ENCODE measurements at places on chromosomes 4 and X.

DNA sequence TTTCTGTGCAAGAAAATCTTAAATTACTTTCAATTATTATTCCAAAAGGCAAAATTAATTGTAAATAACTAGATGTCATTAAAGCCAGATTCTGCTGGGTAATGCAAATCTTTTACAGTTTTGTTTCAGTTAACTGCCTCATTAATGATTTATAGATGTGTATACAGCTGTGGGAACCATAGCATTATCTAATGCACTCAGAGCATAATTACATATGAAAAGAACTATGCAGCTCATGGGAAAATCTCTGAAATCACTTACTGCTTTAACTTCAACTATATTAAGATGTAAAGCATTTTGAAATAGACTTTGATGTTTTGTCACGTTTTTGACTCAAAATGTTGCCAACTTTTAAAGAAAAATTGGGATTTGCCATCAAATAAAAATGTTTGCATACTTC, 630.3 kb upstream of the KLHL4 start:
- DNase-seq: no peak
- H3K36me3 ChIP-seq: no peaks in the 10 kb centered on the region
- H3K27me3 ChIP-seq: no peaks in the 10 kb centered on the region
- H3K4me3 ChIP-seq: no peak overlapping the region
- no peaks in the 10 kb centered on the region for H3K4me1 ChIP-seq

DNA sequence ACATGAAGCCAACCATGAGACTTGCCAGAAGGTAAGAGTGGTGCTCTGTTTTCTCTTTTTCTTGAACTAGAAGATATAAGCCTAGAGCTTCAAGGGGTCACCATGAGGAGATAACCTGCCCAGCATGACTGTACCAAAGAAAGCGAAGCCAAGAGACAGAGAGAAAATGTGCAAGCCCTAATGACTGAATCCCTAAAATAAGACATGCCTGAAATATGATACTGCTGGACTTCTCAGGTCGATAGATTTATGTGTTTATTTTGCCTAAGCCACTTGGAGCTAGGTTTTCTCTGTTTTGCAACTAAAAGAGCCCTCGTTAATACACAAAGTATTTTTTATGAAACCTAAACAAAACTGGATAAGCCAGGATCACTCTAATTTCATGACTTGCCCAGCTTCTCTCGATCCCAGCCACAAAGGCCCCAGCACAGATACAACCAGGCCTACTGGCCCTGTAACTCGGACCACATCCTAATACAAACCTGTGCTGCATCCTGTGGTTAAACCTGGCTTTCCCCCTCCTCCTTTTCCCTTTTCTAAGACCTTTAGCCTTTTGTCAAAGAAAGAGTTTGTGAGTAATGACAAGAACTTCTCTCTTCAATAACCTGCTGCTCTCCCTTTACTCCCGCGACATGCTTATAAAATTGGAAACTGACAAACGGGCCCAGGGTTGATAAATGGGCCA, 185.8 kb downstream of the APBB2 start:
- H3K27me3 ChIP-seq: no peaks in the 10 kb centered on the region
- peaks cover 6% of the 10 kb centered on the region for H3K4me1 ChIP-seq
- no peak overlapping the region for H3K4me3 ChIP-seq
- DNase-seq: no peak

- no peak overlapping the region for H3K4me3 ChIP-seq
- H3K36me3 ChIP-seq: peaks cover 25% of the 10 kb centered on the region
- DNase-seq: no peak
- no peaks in the 10 kb centered on the region for H3K4me1 ChIP-seq
These were observed 11.0 kb downstream of the DHRSX start for GRCh38 chrX:2489446-2490445.

DNA sequence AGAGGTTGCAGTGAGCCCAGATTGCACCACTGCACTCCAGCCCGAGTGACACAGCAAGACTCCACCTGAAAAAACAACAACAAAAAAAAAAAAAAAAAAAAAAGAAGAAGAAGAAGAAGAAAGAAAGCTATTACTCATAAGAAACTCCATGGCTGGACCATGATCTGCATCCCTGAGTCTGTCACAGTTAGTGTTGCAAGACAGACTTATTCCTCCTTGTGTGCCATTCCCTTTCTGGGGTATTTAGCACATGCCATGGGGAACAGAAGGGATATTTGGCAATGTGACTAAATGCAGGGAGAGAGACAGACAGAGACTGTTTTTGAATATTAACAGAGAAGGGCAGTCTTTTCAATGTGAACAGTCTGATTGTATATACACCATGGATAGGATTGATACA, 16.7 kb upstream of the PDS5A start:
- H3K4me3 ChIP-seq: no peak overlapping the region
- H3K4me1 ChIP-seq: no peaks in the 10 kb centered on the region
- H3K27me3 ChIP-seq: no peaks in the 10 kb centered on the region
- DNase-seq: no peak
- no peak overlapping the region for H3K27ac ChIP-seq

DNA sequence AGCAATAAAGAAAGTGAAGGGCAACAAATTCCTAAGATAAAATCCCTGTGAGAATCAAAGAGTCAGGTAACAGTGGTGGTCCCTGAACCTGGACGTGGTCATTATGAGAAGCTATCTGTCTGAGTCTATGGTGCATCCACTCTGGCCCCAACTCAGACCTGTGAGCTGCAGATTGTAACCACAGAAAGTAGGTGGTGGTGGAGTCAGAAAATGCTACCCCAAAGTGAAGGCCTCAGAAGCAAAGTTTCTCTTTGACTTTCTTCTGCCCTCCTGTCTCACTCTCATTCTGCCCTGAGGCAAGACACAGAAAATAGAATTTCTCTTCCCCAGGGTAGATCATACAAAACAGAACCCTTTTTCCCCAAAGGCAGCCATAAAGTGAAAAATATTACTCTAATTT, 84.1 kb upstream of the NEIL3 start:
- no peaks in the 10 kb centered on the region for H3K27me3 ChIP-seq
- no peak overlapping the region for H3K4me3 ChIP-seq
- no peaks in the 10 kb centered on the region for H3K36me3 ChIP-seq
- no peaks in the 10 kb centered on the region for H3K4me1 ChIP-seq

- no peak overlapping the region for H3K27ac ChIP-seq
- DNase-seq: no peak
- no peaks in the 10 kb centered on the region for H3K27me3 ChIP-seq
These were observed 640.6 kb downstream of the SPRY1 start for GRCh38 chr4:124037236-124037635.

DNA sequence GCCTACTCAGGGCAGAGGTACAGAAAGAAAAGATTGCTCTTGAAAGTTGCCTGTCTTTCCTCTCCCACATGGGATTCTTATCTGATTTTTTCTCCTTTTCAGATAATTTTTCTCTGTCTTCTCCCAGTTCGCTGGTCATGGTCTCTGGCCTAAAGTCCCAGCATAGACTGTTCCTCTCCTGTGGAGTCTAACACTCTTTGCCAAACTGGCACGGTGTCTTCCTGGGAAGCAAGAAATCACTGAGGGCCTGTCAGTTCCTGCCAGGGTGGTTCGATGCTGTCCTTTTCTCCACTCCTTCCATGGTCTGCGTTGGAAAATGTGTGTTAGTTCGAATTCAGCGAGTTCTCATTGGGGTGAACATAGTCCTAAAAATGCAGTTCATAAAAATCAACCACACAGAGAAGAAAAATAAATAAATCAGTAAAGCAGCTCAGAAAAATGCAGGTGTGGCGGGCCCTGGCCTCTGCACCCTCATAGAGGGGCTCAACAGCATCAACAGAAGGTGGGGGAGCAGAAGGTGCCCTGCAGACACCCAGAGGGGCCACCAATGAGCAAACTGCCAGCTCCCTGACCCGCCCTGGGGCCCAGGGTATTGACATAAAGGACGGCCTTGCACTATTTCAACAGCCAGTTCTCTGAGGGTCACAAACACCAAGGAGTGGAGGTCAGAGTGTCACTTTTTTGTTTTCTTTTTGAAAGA, 2.1 kb downstream of the RGN start:
- H3K27ac ChIP-seq: no peak overlapping the region
- no peaks in the 10 kb centered on the region for H3K4me1 ChIP-seq
- H3K36me3 ChIP-seq: no peaks in the 10 kb centered on the region
- H3K4me3 ChIP-seq: peak overlapping the region; percentile 42

DNA sequence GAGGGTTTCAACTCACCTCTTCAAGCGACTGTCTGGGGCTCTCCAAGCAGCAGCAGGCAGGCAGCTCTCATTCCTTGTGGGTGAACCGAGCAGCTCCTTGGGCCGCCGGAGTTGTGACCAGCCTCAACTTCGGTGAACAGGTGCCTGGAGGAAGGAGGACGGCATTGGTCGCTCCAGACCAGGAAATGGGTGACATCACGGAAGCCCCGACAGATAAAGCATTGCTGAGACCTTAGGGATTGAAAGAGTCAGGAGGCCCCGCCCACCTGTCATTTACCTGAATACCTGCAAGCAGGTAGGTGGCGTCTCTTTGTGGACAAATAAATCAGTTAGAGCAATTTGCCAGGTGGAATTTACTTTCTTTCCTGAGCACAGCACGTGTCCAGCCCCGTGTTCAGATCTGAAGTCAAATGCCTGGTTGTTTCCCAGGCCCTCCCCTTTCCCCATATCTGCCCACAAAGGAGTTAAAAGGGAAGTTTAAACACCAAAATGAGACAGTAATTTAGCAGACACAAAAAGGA, at the start of gene LNX1:
TSS of gene LNX1 (minus strand) at position 115 of the 521 bp plus-strand sequence. CDS start 17,484 bp downstream, outside the sequence.
- peak; percentile 83 for DNase-seq
- no peaks in the 10 kb centered on the region for H3K27me3 ChIP-seq
- H3K27ac ChIP-seq: peak within 1 kb of the TSS; percentile 87
- no peaks in the 10 kb centered on the region for H3K36me3 ChIP-seq
- peaks cover 3% of the 10 kb centered on the region for H3K4me1 ChIP-seq

GRCh38 chrX:138929926-138930582, 218.5 kb upstream of the FGF13 start:
- no peak overlapping the region for H3K4me3 ChIP-seq
- H3K27ac ChIP-seq: no peak overlapping the region
- DNase-seq: no peak
- H3K27me3 ChIP-seq: peaks cover 3% of the 10 kb centered on the region
- no peaks in the 10 kb centered on the region for H3K36me3 ChIP-seq
- H3K4me1 ChIP-seq: no peaks in the 10 kb centered on the region

DNA sequence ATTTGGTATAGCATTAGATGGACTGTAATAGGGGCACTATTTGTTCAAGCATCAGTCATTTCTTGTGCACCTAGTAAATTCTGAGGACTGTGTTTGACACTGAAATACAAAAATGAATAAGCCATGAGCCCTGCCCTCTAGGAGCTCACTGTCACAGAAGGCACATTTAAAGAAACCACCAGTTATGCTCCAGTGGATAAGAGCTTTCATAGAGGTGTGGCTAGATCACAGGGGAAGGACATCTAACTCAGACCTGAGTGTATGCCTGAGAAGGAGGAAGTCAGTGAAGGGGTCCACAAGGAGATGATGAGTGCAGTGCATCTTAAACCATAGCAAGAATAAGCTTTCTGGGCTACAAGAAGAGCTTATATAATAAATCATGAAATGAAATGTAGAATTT, 40.1 kb downstream of the BTC start:
- H3K4me1 ChIP-seq: no peaks in the 10 kb centered on the region
- no peak overlapping the region for H3K27ac ChIP-seq
- no peak overlapping the region for H3K4me3 ChIP-seq

DNA sequence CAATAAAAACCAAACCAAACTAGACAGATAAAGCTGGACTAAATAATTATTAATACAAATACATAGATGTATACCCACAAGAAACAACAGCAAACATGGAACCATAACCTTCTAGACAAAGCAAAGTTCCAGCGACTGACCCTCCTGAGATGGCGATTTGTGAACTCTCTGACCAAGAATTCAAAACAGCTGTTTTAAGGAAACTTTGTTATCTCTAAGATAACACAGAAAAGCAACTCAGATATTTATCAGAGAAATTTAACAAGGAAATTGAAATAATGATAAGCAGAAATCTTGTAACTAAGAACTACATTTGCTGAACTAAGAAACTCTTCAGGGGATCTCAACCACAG, 23.4 kb upstream of the MTHFD2L start:
- H3K4me3 ChIP-seq: no peak overlapping the region
- H3K36me3 ChIP-seq: no peaks in the 10 kb centered on the region
- no peak overlapping the region for H3K27ac ChIP-seq
- H3K4me1 ChIP-seq: peaks cover 2% of the 10 kb centered on the region
- DNase-seq: no peak

DNA sequence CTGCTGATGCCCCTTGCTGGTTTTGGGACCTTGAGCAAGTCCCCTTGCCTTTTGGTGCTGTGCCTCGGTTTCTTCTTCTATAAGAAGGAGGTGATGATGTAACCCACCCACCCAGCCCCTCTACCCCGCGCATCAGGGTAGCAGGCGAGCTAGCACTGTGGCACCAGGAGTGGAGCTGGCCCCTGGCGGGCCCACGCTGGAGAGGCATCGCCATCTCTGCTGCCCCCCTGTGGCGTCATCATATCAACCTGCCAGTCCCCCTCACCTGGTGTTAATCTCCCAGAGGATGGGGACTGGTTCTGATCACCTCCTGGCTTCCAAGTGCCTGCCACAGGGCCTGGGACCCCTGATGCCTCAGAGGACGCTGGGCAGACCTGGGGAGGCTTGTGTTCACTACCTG, 6.3 kb upstream of the SORCS2 start:
- DNase-seq: peak; percentile 53
- no peaks in the 10 kb centered on the region for H3K36me3 ChIP-seq
- no peak overlapping the region for H3K4me3 ChIP-seq
- H3K27ac ChIP-seq: no peak overlapping the region
- peaks cover 2% of the 10 kb centered on the region for H3K4me1 ChIP-seq

GRCh38 chrX:106917830-106918500, 2.2 kb upstream of the CLDN2 start:
- H3K36me3 ChIP-seq: no peaks in the 10 kb centered on the region
- no peaks in the 10 kb centered on the region for H3K27me3 ChIP-seq
- H3K4me1 ChIP-seq: no peaks in the 10 kb centered on the region
- no peak overlapping the region for H3K4me3 ChIP-seq
- no peak for DNase-seq
- H3K27ac ChIP-seq: no peak overlapping the region

DNA sequence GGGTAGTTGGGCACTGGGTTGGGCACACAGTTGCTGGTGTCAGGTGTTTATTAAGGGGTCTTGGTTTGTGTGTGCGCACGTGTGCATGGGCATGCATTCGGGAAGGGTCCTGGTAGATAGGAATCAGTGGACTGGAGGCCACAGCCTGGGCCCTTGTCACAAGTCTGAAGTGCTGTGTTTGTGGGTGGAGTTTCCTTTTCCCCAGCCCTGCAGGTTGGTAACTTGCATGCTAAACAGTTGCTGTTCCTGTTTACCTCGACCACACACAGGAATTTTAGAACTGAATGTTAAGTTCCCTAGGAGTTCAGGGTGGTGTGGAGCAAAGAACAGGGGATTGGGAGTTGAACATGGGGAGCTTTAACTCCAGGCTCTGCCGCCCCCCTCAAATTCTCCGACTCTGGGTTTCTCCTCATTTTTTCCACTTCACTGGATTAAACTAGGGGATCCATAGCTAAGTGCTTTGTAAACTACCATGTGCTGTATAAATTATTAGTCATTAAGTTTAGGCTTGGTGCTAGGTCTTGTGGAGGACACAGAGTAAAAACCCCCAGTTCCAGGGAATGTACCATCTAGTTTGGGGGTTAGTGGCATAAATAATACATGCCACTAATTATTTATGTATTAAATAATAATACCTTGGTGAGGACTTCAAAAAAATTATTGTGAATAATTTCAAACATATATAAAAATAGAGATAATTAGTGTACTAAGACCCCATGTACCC, 49.0 kb downstream of the STARD8 start:
- H3K27ac ChIP-seq: peak overlapping the region; percentile 82
- peaks cover 34% of the 10 kb centered on the region for H3K4me1 ChIP-seq
- no peak for DNase-seq
- no peaks in the 10 kb centered on the region for H3K36me3 ChIP-seq

- no peaks in the 10 kb centered on the region for H3K4me1 ChIP-seq
- no peak overlapping the region for H3K4me3 ChIP-seq
- H3K27ac ChIP-seq: no peak overlapping the region
- H3K27me3 ChIP-seq: no peaks in the 10 kb centered on the region
These were observed 74.9 kb upstream of the PABPC4L start for GRCh38 chr4:134276476-134276875.
